Stimulated activated naive CD8-positive, alpha-beta T cell treated with anti-CD3 and anti-CD28 coated beads, Interleukin-15, amount 100 ng/mL, for 72 hours (primary cell): ENCODE measurements at places on chromosomes 4 and X.

GRCh38 chr4:162853788-162854187 lies 312.9 kb downstream of the NAF1 start:
- no peak for DNase-seq

- no peak for DNase-seq
These were observed 29.6 kb downstream of the PDGFC start for GRCh38 chr4:156941940-156942548.

DNA sequence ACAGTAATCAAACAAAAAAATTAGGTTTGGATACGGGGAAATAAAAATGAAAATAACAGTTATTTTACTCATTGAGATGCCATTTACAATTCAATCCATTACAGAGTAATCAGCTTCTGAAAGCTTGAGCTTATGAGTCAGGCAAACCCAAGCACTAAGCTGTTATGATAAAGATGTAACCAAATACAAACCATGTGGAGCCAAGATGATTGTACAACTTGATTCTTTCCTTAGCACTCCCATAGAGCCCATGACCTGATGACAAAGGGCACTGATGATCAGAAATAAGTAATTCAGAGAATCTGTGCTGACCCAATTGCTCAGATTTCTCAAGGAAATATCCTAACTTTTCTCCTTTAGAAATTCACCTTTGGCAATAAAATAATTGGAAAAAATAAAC lies 40.5 kb upstream of the PRKG2 start:
- DNase-seq = no peak

DNA sequence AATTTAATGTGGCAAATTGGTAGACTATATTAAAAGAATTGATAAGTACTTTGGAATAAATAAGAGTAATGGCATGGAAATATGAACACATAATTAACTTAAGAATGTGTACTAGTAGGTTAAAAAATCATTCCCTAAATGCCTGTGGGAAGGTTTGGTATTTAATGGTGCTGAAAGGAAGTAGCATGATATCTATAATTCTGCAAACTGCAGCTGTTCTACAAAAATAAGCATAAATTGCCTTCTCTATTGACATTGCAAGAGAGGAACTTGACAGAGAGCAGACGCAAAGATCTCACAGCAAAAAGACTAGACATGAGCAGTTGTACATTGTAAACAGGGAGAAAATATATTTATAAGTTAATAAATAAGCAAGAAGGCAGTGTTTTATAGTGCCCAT lies 752.5 kb upstream of the PCDH10 start:
- DNase-seq = no peak

DNA sequence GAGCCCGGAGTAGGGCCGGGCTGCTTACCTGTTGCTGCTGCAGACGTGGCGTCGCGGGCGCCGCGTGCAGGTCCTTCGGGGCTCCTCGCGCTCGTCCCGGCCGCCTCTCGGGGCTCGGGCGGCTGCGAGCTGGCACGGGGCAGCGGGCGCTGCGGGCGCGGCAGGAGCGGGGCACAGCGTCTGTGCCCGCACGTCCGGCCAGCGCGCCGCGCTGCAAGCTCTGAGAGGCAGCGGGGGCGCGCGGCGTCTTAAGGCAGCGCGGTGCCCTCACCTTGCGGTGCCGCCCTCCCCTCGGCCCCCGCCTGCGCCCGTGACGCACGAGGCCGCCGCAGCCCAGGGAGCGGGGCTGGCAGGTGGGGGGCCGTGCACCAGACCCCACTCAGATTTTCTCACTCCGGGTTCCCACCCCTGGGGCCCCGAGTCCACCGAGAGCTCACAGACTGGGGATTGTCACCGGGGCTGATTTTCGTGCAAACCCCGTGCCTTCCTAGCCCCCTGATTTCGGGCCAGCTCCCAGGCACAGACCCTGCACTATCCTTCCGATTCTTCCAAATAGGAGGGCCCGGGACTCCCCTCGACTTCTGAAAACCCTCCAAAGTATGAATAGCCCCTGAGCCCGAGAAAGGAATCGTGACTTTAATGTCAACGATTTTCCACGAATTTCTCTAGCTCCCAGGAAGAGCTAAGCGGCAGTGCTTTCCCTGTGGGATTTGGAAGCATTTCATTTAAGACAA lies at the start of gene GPR101:
TSS of gene GPR101 (minus strand) at position 222 of the 734 bp plus-strand sequence. CDS start 2,321 bp downstream, outside the sequence.
- no peak for DNase-seq

GRCh38 chr4:48367016-48367415 lies 25.7 kb downstream of the SLAIN2 start:
- no peak for DNase-seq

DNA sequence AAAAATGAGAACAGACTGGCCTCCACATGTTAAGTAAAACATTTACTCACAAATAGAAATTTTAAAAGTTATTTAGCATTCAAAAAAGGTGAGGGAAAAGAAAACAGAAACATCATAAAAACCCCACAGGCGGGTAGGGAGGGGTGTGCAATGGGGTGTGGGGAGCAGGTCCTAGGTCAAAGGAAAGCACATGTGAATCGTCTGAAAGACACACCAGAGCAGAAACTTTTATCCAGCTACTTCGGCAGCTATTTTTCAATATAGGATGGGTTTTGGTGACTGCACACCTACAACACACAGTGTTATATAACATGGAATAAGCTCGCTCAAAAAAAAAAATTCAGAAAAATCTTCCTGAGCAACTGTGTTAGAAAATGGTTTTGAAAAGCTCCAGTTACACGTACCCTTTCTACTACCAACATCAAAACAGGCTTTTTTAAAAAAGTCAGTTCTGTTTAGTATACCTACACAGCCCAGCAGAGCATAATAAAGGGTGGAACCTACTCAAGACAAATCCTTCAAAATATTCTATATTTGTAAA lies 1.6 kb downstream of the OTUD4 start:
- DNase-seq = peak; percentile 8

DNA sequence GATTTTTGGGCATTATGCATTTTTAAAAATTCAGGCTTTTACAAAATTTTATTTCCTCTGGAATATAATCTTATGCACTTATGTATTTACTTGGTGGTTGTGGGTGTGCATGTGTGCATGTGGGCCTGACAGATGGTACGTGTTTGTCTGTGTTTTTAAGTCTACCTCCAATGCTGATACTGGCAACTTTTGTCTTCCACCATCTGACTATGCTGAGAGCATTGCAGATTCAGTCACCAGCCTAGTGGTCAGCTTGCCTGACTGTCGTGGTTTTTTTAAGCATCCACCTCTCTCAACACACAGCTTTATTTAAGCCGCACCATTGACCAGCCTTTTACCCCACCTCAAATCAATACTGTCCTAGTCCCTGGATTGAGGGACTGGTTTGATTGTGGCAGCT lies 37.1 kb downstream of the FSTL5 start:
- no peak for DNase-seq

GRCh38 chr4:10656420-10656819 lies 28.1 kb downstream of the CLNK start:
- no peak for DNase-seq

GRCh38 chr4:178198691-178199090 lies 756.5 kb upstream of the AGA start:
- no peak for DNase-seq

GRCh38 chr4:124420166-124420695 lies 292.3 kb downstream of the ANKRD50 start:
- no peak for DNase-seq

DNA sequence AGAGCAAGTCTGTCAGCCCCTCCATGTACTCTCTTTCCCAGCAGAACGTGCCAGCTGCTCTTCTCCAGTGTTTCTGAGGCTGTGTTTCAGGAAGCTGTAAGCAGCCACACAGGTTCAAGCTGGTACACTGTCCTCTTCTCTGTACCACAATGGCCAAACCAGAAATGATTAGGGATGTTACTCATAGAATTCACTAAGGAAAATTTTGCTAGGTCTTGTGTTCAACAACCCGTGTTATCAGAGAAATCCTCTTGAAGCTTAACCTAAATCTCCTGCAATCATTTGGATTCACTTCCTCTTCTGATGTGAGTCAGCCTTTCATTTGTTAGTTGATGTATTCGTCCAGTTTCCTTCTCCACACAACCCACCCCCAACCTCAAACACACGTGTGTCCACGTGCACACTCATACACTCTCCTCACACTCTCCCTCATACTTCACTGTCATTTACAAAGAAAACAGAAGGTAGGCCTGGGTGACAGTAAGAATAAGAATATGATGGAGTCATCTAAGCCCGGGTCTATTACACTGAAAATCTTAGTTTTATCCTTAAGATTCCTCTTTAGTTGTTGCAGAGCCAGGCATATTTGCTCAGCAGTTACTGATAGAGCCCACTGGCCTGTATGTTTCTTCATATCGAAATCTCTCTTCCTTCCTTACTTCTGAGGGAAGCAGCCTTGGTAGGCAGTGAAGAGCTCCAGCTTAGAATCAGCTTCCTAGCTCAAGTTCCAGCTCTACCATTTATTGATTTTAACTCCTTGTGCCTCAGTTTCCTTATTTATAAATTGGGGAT lies 63.4 kb downstream of the DCUN1D4 start:
- DNase-seq = no peak

- peak; percentile 27 for DNase-seq
These were observed 11.8 kb upstream of the HSD17B10 start for GRCh38 chrX:53445977-53446376.

DNA sequence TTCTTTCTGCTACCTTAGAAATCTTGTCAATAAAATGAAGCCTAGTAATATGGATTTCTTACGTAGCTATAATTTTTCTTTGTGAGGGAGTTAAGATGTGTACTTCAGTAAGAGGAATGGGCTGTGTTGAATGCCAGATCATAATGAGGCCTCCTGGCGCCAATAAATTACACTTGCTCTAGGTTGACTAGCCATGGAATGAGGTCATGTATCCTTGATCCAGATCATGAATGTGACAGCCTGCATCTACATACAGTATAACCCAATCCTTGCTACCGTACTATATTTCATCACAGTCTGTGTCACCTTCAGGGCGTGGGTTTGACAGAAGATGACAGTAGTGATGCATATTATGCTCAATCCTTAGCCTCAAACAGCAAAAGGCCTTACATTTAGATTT lies 36.2 kb downstream of the NHS start:
- no peak for DNase-seq

DNA sequence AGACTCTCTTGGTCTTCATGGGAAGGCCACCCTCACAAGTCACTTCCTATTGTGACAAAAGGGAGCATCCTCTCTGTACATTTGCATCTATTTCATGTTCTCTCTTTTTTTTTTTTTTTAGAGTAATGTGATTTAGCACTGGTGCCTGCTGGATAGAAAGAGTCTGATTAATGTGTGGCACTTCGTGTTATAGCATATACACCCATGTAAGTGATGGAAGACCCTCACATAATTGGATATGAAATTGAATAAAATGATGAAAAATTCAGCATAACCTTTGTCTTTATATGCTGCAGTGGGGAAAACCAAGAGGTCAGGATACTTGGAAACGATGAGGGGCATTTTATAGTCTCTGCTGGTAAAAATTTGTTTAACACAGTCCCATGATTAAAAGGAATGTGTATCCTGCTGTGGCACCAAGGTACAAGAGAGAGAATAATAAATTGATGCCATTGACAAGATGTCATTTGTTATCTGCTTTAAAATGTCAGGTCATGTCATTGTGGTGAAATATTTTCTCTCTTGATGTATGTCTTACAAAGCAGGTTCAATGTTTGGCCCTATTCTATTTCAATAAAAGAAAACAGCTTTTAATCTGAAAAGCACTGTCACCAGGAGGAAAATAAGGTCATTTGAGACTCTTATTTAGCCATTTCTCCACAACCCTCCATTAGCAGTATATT lies 1115.4 kb downstream of the STPG2 start:
- DNase-seq = no peak

DNA sequence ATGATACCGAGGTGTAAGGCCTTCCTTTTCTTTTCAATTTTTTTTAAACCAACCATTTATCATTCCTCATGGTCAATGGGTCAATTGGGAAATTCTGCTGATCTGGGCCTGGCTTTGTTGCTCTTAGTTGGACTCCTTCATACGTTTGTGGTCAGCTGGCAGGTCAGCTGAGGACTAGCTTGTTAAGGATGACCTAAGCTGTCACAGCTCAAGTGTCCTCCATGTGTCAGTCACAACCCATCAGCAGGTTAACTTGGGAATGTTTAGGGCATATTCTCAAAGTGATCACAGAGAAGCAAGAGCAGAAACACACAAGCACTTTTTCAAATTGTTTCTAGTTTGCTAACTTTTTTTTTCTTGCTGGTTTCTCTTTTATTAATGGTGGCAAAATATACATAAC lies 117.4 kb upstream of the MAB21L2 start:
- no peak for DNase-seq

DNA sequence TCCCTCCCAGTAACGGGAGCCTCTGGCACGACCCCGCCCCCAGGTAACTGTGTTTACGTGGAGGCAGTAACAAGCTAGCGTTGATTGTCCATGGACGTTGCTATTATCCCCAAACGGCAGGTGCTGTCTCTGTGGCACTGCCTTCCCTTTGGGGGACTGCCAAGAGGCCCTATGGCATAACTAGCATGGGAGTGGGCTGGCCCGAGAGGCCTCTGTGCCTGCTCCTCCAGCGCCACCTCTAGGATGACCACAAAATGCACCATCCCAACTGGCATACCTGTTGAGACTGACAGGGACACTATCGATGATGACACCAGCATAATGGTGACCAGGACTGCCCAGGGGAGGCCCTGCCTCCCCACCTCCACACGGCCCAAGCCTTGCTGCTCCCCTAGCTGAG lies 1.5 kb downstream of the SRPK3 start:
- DNase-seq = no peak

DNA sequence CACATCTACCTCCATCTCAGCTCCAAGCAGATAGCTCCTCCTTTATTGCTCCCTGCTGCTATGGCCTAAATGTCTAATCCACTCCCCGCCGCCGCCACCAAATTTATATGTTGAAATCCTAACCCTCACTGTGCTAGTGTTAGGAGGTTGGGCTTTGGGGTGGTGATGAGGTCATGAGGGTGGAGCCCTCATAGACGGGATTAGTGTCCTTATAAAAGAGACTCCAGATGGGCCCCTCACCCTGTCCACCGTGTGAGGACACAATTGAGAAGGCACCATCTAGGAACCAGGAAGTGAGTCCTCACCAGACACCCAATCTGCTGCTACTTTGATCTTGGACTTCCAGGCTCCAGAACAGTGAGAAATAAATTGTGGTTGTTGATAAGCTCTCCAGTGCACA lies 13.6 kb upstream of the TBC1D14 start:
- DNase-seq = no peak
